ENCODE measurements at places on chromosomes 2 and 18.

DNA sequence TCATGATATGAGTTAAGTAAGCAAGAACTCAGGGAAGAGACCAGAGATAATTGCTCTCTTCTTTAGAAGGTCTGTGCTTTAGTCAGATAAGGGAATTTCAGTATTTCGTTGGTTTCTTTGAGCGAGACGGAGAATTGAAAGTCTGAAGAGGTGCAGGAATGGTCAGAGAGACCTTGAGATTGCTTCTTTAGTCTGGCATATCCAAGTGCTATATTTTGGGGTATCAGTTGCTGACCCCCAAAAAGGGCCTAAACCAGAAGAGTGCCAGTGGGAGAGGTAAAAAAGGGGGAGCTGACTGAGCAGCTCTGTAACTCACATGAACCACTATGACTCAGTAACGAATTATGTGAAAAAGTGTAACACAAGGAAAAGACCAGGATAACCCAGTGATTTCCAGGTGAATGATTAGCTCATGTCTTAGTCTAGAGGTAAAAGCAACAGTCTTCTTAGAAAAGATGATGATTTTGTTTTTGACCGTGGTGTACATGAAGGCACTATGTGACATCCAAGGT is 932.9 kb downstream of the TDRD15 start:
- no peak for DNase-seq

DNA sequence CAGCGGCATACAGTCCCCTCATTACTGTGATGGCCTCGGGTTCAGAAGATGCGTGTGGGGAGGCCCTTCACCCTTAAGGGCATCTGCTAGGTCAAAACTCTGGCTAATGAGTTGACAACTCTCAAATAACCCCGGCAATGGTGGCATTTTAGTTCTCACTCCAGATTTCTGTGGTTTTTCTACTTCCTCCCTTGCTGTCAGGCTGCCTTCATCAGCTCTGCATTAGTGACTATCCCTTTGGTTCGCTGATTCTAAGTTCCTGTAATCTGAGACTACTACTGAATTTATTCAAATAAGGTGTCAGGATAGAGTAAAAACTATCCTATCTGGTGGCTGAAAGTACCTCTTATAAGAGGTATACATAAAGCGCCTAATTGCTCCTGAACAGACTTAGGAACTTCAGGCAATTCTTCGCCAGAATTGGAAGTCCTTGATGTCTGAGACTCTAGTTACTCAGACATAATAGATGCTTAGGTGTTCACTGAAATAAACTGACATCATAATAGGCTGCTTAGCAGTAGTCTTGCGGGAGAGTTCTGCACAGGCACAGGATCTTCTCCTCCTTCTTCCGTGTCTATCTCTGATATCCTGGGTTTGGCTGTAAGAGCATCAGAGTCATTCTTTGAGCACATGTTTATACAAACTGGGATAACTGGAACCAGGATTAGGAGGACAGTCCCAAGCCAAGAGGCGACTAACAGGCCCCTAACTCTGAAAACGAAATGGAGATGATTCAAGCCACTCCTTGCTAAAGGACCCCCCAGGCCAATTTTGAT is 194.5 kb downstream of the DNER start:
- DNase-seq = no peak

GRCh38 chr18:24227977-24228666 is 89.3 kb downstream of the CABYR start:
- DNase-seq = no peak

GRCh38 chr18:59359576-59359952 is 499 bp upstream of the LMAN1 start:
- DNase-seq = no peak

DNA sequence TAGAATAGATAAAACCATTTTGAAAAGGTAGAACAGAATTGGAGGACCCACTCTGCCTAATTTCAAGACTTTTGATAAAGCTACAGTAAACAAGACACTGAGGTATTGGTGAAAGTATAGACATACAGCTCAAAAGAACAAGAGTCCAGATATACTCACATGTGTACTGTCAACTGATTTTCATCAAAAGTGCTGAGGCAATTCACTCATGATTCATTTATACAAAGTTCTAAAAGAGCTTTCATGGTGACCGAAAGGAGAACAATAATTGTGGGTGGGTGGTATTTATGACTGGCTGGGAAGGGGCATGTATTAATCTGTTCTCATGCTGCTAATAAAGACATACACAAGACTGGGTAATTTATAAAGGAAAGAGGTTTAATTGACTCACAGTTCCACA is 7.3 kb downstream of the MAP4K3 start:
- no peak for DNase-seq
